ENCODE measurements at places on chromosomes 16 and 17. TPM values are rescaled to one million over a fixed set of nuclear protein-coding genes. Genes with fewer than 3 reads are reported as not detected.

- H3K4me1 ChIP-seq = peaks cover 17% of the 10 kb centered on the region
- H3K36me3 ChIP-seq = no peaks in the 10 kb centered on the region
- H3K27me3 ChIP-seq = no peaks in the 10 kb centered on the region
- no peak overlapping the region for H3K27ac ChIP-seq
- no peak for DNase-seq
Measured at GRCh38 chr17:32488177-32488542, 1.4 kb downstream of the CDK5R1 start.

The APPBP2 gene
- 2.5 TPM for polyA plus RNA-seq

GRCh38 chr17:33469911-33470310, 176.8 kb upstream of the ASIC2 start:
- H3K4me3 ChIP-seq = no peak overlapping the region
- H3K27me3 ChIP-seq = no peaks in the 10 kb centered on the region
- no peaks in the 10 kb centered on the region for H3K4me1 ChIP-seq

DNA sequence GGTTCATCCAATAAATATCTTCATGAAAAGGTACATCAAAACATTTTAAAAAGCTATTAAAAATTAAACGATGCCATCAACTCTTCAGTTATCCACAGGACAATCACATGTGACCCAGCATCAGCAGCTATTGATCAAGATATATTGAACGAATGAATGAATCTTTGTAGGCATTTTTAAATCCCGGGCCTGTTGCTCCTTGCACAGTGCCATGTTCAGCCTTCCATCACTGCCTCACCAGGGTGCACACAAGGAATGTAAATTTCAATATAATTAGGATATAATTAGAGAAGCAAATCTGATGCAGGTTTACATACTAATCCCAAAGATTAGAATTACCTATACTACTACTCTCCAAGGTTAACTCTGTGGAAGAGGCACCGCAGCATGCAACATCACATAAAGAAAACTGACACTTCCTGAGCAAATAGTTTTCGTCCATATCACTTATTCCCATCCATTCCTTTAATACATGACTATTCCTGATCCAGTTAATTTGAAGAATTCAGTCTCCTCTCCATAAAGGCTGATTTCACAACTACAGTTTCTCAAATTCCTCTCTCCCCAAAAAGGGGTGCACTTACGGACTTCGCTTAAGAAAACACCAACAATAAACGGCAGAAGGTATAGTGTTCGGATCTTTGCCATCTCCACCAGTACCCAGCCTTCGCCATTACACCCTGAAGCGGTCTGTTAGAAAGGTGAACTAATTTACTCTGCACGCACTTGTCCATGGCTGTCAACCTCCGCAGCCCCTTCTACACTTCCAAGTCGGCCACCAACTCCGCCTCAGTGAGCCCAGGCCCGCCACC, 938 bp downstream of the NCOR1 start:
- H3K27ac ChIP-seq = peak overlapping the region; percentile 97
- H3K4me3 ChIP-seq = peak overlapping the region; percentile 75
- H3K4me1 ChIP-seq = peaks cover 15% of the 10 kb centered on the region
- H3K27me3 ChIP-seq = no peaks in the 10 kb centered on the region
- DNase-seq = no peak
- no peaks in the 10 kb centered on the region for H3K36me3 ChIP-seq

- H3K4me1 ChIP-seq = peaks cover 11% of the 10 kb centered on the region
- no peaks in the 10 kb centered on the region for H3K27me3 ChIP-seq
- peak overlapping the region; percentile 97 for H3K4me3 ChIP-seq
- H3K36me3 ChIP-seq = peaks cover 15% of the 10 kb centered on the region
- no peak for DNase-seq
- H3K27ac ChIP-seq = peak overlapping the region; percentile 91
Measured at GRCh38 chr17:7559320-7560171, 996 bp downstream of the TNFSF13 start.
